Panc1 (cell line): ENCODE measurements at places on chromosomes 7 and 10.

- no peak for DNase-seq
- H3K36me3 ChIP-seq = no peaks in the 10 kb centered on the region
- no peak overlapping the region for H3K27ac ChIP-seq
- H3K27me3 ChIP-seq = peaks cover 14% of the 10 kb centered on the region; the same call in 1 of the 2 replicates
Measured at GRCh38 chr10:100319707-100320402, 10.2 kb downstream of the PKD2L1 start.

GRCh38 chr10:102644066-102644645 is at the start of gene TRIM8:
Gene TRIM8, plus strand, starts transcription at chr10:102644479. Its CDS starts 139 bp downstream, at chr10:102644618.
- H3K4me1 ChIP-seq = peaks cover 28% of the 10 kb centered on the region
- no peak for DNase-seq
- peak within 1 kb of the TSS; percentile 94 for H3K27ac ChIP-seq
- H3K27me3 ChIP-seq = no peaks in the 10 kb centered on the region

DNA sequence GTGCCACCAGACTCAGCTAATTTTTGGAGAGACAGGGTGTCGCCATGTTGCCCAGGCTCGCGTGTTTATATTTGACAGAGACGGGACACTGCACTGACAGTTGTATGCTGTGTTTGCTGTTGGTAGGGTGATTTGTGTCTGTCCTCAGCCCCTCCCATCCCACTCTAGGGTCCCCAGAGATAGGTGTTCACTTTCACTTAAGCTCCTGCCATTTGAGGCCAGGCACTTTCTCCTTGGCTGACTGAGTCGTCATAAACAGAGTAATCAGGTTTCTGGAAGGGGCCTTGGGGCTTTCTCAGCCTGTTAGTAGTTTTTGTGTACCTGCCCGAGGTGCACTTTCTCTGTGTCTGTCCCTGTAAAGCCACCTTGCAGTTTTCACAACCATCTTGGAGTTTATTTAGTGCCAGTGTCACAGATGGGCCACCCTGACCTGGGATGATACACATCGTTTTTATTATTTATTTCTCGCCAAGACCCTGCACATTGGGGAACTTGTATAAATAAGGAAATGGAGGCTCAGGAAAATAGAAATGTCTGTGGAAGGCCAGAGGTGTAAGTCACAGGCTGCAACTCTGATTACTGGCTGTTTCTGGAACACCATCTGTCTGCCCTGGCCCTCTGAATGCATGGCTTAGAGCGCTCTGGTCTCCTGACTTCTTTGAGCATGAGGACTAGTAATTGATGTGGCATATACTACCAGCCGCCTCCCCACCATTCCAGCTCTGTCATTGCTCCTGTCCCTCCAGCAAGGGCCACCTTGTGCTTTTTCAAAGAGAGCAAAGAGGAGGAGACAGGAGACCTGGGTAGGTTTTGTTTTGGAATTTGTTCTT is 81.9 kb upstream of the PDCD4 start:
- no peaks in the 10 kb centered on the region for H3K4me1 ChIP-seq
- no peak overlapping the region for H3K4me3 ChIP-seq
- peaks cover 8% of the 10 kb centered on the region; the same call in 1 of the 2 replicates for H3K27me3 ChIP-seq

DNA sequence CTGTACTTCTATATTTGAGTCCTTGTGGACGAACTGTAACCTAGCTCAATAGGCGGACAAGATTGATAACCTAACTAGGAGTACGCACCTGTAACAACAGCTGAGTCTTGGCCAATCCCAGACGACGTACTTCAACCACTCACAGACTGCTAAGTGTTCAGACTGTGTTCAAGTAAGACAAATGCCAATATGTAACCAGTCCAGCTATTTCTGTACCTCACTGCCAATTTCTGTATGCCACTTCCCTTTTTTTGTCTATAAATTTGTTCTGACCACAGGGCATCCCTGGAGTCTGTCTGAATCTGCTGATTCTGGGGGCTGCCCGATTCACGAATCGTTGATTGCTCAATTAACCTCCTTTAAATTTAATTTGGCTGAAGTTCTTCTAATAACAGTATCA is 32.2 kb downstream of the HACD1 start:
- no peaks in the 10 kb centered on the region for H3K4me1 ChIP-seq
- H3K36me3 ChIP-seq = no peaks in the 10 kb centered on the region
- H3K4me3 ChIP-seq = no peak overlapping the region

DNA sequence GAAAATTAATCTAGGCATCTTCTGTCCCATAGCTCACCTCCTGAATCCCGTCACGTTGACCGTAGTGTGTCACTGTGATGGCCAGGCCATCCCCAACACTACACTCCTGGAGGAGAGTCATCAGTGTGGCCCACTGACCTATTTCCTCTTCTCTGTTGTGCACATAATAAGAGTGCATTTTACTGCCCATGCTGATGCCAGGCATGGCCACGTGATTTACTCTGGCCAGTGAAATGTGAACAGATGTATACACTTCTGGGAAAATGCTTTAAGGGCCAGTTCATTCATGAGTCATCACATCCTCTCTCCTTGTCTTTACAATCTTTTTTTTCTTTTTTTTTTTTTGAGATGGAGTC is 101.9 kb upstream of the PIP4K2A start:
- H3K27me3 ChIP-seq = no peaks in the 10 kb centered on the region
- H3K36me3 ChIP-seq = no peaks in the 10 kb centered on the region
- DNase-seq = peak; percentile 32
- no peak overlapping the region for H3K27ac ChIP-seq
- no peaks in the 10 kb centered on the region for H3K4me1 ChIP-seq

- H3K36me3 ChIP-seq = no peaks in the 10 kb centered on the region; the same call in 1 of the 2 replicates
- H3K27ac ChIP-seq = no peak overlapping the region
- peaks cover 10% of the 10 kb centered on the region for H3K4me1 ChIP-seq
- no peaks in the 10 kb centered on the region for H3K27me3 ChIP-seq
- no peak for DNase-seq
- no peak overlapping the region for H3K4me3 ChIP-seq
Measured at GRCh38 chr7:516216-516605, 3.4 kb downstream of the PDGFA start.
